GM06990 (cell line): ENCODE measurements at places on chromosomes 6 and 20.
A peak's percentile ranks its signal among the peaks of the same experiment; 100 is the strongest.

- DNase-seq = no peak
Measured at GRCh38 chr20:20772497-20773085, 60.1 kb upstream of the RALGAPA2 start.

DNA sequence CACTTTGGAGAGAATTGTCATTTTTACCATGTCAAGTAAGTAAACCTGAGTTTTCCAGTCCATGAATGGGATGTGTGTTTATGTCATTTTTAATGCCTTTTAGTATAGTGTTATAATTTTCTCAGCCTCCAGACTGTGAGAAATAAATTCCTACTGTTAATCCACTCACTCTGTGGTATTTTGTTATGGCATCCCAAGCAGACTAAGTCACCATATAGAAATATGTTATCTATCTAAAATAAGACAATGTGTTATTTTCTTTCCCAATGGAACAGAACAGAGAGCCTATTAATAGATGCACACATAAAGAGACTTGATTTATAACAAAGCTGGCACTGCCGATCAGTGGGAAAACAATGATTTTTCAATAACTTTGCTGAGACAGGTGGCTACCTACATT, 70.2 kb upstream of the SLC4A11 start:
- DNase-seq = no peak

GRCh38 chr6:32603888-32604287, 14.2 kb upstream of the HLA-DRB1 start:
- DNase-seq = peak; percentile 72

- no peak for DNase-seq
Measured at GRCh38 chr20:31806564-31807355, 12.4 kb upstream of the MYLK2 start.

- DNase-seq = no peak
Measured at GRCh38 chr6:161076181-161076677, 84.7 kb downstream of the MAP3K4 start.
